ENCODE measurements at places on chromosomes 12 and 14.

GRCh38 chr12:6457220-6457945 is 5.5 kb downstream of the TAPBPL start:
- DNase-seq, result no peak

DNA sequence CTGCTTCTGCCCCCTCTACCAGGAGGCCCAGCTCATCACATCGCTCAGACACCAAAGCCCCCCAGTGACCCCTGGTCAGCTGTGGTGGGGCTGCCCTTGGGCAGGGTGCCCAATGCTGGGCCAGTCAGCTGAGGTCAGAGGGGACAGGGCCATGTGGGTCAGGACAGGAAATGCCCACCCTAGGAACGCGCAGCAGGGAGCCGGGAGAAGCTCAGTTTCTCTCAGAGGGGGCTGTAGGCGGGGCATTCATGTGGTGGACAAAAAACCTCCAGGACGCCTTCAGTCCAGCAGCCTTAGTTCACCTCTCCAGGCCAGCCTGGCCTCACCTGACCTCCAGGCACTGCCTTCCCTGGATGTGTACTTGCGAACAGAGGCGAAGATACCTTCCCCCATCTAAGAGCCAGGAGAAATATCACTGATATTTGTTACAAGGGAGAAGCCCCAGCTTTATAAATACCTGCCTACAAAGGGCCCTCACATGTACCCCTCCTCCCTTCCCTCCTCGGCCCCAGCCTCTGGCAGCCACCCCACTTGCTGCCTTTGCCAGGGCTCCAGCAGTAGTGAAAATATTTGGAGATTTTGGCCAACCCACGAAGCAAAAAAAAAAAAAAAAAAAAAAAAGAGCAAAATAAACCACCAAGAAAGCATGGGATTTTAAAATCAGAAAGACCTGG is 41.9 kb upstream of the PLEKHG6 start:
- no peak for DNase-seq

DNA sequence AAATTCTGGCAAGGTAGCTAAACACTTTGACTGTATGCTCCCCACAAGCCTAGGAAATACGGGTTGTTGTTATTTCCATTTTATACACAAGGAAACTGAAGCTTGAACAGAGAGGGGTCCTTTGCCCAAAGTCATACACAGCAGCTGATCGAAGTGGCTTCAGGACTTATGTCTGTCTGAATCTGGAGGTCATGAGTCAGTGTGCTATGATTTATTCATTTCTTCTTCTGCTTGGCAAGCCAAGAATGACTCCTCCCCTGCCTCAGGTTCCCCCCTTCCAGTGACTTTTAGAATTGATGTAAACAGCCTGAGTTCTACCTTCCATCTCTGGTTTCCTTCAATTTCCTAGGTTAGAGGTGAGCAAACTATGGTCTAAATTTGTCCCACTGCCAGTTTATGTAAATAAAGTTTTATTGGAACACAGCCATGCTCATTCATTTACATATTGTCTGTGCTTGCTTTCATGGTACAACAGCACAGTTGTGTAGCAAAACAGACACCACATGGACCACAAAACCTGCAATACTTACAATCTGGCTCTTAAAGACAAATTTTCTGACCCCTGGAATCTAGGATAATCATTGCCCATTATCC is 34.9 kb upstream of the WSCD2 start:
- DNase-seq, result no peak

DNA sequence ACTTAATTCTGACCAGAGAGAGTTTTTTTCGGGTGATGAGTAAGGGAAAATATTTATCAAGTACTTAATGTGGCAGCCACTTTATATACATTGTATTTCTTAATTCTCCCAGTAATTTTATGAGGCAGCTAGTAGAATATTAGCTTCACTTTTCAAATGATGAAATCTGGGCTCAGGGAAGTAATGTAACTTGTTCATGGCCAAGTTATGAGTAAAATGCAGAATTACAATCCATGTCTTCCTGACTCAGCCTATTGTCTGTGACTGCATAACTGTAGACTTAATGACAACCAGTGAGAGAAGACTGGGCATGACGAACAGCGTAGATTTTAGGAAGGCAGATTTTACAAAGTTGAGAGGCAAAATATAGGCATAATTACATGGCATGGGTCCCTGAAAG is 106.7 kb upstream of the MIS18BP1 start:
- no peak for DNase-seq

GRCh38 chr12:113620437-113620976 is 148.8 kb upstream of the LHX5 start:
- DNase-seq, result no peak

- DNase-seq, result no peak
These were observed 100.0 kb downstream of the VRK1 start for GRCh38 chr14:96897184-96897583.

GRCh38 chr12:51218607-51219161 is 822 bp upstream of the POU6F1 start:
- no peak for DNase-seq

DNA sequence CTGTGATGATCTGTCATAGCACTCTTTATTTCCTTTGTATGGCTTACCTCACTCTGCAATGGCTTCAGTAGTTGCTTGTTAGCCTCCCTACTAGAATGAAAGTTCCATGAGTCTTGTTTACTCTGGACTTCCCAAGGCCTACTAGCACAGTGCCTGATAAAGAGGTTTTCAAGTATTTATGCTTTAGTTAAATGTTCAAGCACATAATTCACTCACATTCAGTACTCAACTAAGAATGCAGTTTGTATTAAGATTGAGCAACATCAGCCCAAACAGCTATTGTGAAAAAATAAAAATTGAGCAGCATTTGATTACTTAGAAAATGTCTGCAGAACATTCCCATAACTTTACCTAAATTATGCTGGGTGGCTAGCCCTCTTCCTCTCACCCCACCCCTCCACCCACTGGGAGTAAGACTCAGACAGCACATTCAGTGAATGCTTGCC is 158.9 kb upstream of the AMIGO2 start:
- DNase-seq, result no peak

GRCh38 chr14:68309616-68310015 is 483.3 kb downstream of the ZFP36L1 start:
- no peak for DNase-seq

All from T1000 (cell line).